ENCODE measurements at places on chromosomes 3 and 15.

- no peak for DNase-seq
These were observed 16.4 kb upstream of the ANKRD34C start for GRCh38 chr15:79265987-79266579.

DNA sequence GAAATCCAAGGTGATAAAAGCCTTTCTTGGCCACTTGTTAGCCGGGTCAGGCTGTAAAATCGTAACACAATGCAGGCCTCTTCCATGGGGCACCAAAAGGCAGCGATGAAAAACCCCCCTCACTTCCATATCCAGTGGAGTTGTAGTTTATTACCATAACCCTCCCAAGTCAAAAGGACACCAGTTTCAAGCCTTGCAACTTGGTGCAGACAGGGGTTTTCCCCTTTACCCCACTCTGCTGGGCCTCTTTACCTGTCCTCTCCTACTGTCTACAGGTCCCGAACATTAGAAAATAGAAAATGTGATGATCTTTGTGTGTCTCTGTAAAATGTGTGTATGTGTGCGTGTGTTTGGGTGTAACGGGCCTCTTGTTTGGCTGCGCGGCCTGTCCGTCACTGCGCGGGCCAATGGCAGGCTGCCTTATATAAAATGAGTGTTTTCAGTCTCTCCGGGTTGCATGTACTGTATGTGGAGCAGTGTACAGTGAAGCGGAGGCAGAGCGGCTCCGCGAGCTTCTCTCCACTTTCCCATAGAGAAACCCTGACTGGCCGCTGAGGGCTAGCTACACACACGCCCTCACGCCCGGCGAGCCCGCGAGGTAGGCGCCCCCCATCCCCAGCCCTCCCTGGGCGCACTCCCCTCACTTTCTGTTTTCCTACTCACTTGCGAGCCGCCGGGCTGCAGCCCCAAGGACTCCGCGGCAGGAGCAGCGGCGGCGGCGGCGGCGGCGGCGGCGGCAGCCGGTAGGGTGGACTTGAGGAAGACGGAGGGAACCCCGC is at the start of gene BBX:
TSS of gene BBX (plus strand) at position 453 of the 779 bp plus-strand sequence. CDS start 187,499 bp downstream, outside the sequence.
- peak; percentile 99 for DNase-seq

DNA sequence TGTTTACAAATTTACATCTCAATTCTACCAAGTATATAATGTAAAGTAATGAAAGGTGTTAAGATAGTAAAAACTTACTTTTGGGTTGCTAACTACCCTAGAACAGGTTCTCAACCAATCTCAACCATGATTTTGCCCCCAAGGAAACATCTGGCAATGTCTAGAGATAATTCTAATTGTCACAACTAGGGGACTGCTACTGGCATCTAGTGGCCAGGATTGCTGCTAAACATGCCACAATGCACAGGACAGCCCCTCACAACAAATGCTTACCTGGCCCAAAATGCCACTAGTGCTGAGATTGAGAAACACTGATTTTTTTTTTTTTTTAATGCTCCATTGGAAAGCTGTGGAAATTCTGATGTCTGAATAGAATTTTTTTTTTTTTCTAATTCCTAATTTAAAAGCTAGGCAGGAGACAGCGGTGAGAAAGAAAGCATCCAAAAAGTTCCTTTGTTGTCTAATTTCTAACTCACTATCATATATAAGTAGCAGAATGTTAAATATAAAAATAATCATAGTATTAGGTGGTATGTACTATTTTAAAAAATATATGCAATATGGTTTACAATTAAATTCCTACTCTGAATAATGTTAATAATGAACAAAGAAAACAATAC is 81.5 kb downstream of the TJP1 start:
- no peak for DNase-seq

- peak; percentile 54 for DNase-seq
These were observed 18.6 kb upstream of the DNAAF4 start for GRCh38 chr15:55526559-55527036.

- no peak for DNase-seq
These were observed 60.6 kb upstream of the GAP43 start for GRCh38 chr3:115562636-115563267.

DNA sequence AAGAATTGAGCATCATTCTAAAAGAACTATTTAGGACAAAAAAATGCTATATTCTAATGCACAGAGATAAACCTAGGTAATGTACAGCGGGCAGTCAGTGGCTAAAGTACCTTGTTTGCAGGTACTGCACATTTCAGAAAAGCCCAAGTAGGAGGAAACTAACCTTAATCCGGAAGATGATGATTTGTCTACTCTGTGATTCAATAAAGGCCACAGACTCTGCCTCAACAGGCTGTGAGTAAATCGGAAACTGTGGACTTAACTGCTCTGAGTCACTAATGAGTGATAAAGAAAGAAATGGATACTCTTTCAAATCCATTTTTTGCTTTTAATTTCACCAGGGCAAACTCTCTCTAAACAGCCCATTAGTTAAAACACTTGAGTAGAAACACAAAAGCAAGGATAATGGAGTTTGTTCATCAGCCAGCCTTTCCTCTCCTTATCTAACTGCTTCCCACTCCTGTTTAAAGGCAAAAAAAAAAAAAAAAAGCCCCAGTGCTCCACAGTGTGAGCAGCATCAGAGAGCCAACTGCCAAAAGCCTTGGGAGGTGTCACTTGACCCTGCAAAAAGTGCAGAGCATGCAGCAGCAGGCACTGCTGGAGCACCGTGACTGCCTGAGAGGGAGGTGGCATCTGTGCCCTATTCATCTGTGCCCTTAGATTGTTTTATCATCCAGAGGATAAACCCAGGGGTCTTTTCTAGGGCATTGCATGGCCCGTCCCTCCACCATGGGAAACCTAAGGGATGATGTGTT is 187.7 kb downstream of the SATB1 start:
- DNase-seq: no peak

DNA sequence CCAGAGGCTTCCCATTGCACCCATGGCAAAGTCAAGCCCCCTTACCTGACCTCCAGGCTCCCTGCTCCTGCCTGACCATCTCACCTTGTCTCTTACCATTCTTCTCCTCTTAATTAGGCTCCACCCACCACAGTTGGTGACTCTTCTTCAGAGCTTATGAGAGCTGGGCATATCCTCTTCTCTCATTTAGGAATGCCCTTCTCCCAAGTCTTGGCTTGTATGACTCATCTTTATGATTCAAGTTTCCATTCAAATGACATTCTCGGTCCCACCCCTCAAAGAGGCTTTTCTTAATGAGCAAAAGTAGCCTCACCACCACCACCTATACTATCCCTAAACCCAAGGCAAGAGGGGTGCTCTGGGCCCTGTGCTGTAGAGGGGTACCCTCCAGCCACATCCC is 55.3 kb upstream of the NUDT16 start:
- DNase-seq: no peak

DNA sequence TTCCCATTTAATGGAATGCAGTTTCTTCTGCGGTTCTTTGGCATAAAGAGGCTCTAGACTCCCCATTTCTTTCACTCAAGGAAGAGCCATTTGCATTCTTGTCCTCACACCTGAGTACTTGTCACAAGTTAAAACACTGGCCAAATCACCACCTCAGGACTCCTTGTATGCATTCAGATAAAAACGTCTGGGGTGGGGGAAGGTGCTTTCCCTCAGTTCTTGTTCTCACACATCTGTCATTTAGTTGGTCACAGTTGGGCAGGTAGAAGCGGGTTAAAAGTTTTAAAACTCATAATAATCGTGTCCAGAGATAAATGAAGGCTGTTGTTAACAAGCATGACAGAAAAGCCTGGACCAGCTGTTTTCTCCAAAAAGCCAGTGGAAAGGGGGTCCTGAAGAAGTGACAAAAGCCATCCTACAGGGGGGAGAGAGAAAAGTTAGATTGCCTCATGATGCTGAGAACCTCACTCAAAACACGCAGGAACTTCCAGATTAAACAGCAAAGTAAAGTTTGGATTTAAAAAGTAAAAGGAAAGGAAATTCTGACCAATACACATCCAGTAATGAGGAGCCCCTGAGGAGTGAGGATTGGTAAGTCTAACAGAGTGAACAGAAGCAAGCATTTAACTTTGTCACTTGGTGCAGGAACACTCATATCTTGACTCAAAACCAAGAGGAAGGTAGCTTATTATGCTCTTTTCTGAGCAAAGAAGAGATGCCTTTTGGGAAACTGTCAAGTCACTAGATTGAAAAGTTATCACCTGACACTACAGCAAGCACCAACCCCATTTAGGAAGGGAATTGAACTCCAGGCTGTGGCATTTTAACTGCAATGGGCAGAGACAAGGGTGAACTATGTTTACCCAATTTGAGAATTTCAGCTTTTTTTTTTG is 2.8 kb downstream of the BCL2L10 start:
- no peak for DNase-seq

DNA sequence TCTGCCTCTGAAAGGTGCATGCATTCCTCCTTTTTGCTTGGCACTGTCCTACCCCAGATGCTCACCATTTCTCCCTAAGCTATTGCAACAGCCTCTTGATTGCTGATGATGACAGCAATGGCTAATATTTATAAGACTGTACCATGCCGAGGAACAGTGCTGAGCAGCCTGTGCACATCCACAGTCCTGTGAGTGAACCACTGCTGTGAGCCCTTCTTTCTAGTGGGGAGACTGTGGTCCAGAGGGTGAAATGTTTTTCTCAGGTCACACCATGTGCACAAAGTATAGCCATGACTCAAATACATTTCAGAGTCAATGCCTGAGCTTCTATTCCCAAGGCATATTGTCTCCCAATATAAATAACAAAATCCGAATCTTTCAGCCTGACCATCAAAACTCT is 231.2 kb upstream of the LRTM1 start:
- no peak for DNase-seq
